ENCODE measurements at places on chromosomes 1 and 21.

- DNase-seq: peak; percentile 52
These were observed 519 bp downstream of the FNBP1L start for GRCh38 chr1:93448292-93448982.

- DNase-seq: no peak
These were observed 149.7 kb downstream of the LYPLAL1 start for GRCh38 chr1:219323426-219323825.

DNA sequence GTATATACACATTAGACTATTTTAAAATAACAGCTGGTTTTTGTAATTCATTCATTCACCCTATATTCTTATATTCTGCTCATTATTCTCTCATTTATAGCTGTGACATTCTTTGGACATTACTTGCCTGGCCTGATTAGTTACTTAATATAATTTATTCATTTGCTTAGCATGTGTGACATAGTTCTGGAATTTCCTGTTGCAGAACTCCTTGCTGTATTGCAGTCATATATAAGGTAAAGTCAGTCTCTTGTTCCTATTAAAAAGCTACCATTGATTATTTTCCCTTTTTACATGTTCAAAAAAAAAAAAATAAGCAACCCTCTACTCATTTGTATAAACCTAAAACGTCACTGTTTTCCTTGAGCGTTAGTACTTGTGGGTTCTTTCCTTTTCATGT, 23.9 kb downstream of the GNAT2 start:
- DNase-seq: no peak

DNA sequence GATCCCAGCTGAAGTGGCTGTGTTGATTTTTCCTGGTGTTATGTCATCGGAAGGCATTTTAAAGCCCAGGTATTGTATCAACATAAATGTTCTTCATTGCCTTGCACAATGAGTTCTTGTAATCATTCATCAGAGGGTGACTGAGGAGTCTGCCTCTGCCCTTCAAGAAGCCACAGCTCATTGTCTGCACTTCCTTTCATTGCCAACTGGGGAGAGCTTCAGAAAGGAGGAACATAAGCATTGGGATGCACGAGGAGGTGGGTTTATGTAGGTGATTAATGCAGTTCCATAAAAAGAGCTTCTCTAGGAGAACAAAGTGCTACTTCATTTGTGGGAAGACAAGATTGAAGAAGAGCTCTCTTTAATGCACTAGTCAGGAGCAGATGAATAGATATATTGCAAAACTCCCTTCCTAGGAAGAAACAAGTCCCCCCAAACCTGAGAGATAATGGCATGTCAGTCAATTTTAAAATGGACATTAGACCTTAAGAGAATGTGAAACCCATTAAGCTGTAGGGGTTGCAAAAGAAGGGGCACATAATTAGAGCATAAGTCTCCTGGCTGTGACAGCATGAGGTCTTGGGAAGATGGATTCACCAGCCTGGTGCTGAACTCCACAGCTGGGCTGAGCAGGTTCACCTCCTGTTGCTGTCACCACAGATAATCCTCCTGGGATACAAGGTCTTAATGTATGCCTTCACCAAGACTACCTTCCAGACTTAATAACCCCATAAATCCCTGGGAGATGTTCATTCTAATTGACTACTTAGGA, 124.6 kb downstream of the BACH1 start:
- DNase-seq: no peak

DNA sequence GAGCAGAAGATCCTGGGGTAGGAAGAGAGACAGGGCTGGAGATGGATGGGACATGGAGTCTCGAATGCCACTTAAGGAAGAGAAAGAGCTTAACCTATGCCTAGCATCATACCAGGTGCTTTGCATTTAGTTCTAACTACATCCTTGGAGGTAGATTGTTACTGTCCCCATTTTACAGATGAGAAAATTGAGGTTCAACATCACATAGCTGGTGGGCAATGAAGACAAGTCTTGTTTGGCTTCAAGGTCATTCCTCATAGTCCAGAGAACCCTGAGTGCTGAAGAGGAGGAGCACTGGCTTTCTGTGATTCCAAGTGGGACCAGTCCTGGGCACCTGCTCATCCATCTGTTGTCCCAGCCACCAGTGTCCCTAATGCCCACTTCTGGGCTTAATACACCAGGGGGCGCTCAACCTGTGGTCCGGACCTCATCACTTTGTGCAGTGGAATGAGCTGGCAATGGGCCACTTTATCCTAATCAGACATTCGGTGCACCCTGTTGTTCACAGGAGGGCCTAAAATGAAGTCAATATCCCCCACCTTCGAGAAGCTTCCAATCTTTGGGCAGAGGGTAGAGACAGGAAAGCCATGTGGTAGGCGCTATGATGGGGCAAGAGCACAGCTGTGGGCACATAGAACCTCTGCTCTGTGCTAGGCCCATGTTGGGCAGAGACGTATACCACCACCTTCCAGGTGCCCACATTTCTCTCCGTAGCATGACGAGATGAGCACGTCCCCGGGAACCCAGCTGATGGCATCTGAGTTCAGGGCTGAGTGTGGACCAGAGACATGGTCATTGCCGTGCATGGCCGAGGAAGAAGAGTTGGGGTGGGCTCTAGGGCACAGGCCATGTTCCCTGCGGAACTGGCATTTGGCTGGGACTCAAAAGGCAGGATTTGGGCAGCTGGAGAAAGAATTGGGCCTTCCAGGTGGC, 9.2 kb downstream of the RPS6KA1 start:
- DNase-seq: peak; percentile 18

DNA sequence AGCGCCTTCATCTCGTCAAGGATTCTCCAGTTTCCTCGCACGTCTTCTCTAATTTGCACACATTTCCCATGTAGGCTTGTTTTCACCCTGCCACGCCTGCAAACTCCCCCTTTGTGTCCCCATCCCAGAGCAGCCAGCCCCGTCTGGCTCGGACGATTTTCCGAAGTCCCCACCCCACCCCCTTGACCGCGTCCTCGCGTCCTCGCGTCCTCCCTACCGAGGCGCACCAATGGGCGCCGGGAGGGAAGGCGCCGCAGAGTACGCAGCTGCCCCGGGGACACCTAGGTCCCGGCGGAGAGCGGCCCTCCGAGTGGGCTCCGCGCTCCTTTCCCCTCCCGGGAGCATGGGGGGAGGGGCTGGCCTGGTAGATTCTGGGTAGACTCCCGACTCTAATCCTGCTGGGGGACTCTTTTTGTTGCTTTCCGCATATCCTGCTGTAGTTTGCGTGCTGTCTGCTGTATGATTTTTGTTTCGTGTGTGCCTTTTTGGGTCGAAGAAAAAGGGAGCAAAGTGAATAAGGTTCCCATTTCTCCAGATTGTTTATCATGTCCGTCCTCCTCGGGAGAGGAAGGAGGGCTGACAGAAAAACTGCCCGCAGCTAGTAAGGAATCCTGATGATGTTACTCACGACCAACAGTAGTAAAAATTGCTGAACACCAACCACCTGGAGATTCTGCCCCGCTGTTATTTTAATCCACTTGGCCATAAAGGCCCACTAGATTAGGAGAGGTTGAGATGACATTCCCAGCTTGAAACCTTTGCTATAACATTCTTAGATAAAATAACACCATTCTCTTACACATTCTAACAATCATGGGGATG, 1.5 kb downstream of the CACHD1 start:
- DNase-seq: peak; percentile 47

GRCh38 chr21:14617871-14618270, 71.8 kb upstream of the SAMSN1 start:
- DNase-seq: no peak

DNA sequence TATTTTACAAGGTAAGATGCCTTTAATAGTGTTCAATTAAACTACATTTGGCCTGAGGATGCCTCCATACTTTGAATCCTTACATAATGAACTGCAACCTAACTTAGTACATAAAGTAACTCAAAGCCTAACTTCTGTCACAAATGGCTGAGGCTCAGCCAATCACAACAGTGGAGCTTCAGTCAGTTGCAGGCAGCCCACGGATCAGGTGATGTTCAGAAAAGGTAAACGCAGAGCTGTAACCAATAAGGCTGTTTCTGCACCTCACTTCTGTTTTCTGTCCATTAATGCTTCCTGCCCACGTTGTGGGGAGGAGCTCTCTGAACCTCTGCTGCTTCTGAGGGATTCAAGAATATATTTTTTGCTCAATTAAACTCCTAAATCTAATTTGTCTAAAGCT, 94.8 kb upstream of the KIAA0040 start:
- no peak for DNase-seq

DNA sequence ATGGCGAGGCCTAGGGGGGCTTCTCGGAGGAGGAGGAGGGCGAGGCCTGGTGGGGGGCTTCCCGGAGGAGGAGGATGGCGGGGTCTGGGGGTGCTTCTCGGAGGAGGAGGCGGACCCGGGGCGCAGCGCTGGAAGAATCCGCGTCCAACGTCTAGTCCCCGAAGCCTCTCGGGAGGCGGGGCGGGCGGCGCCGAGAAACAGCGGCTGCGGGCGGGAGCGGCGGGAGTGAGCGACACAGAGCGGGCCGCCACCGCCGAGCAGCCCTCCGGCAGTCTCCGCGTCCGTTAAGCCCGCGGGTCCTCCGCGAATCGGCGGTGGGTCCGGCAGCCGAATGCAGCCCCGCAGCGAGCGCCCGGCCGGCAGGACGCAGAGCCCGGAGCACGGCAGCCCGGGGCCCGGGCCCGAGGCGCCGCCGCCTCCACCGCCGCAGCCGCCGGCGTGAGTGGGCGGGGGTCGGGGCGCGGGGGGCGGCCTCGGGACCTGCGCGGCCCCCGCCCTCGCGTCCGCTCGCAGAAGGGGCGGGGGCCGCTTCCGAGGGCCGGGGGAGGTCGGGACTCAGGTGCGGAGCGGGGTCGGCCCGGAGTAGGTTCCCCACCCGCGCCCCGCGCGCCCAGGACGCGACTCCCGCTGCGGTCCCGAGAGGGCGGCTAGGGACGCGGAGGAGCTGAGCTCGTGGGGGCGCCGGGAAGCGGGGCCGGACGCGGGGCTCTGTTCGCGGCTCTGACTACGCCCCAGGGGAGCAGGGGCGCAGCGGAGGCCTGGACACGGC, at the start of gene KLHL17:
Gene KLHL17 (plus strand): TSS at position 222 of the 769 bp plus-strand sequence. CDS start 110 bp downstream, at position 332.
- peak; percentile 64 for DNase-seq

DNA sequence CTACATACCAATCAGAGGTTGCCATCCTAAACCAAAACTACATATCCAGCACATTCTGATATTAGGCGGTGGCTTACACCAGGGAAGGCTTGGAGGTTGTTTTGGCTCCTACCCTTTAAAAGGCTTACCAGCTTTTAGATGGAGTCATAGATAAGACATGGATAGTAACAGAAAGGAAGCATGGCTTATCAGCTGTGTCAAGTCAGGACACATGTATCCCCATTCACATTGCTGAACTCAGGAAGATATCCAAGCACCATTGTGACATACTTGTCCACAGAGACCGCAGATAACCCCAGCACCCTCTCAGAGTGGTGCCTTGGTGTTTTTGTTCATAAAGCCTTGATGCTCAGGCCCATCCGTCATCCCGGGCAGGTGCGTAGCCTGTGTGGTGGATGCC, 39.7 kb downstream of the ADARB1 start:
- no peak for DNase-seq

DNA sequence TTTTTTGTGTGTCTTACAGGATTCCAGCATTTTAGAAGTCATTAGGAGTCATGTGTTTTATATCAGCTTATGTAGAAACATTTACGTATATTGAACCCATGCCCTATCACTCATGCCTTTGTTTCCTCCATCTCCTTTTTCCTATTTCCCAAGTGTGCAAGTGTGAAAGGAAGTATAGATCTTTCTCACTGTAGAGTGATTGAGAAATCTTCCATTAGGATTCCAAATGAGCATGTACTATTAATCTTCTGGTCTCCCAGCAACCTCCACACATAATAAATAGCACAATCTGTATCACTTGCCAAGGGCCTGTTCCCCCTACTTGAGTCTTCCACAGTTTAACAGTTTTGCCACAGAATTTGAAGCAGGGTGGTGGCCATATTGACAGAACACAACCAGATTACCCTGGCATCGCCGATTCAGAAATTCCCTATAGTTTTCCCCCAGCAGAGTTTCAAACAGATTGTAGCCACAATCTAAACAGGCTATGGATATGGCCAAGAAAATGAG, 1052.8 kb downstream of the TTLL7 start:
- no peak for DNase-seq

GRCh38 chr1:116166655-116167054, 55.5 kb downstream of the MAB21L3 start:
- no peak for DNase-seq

GRCh38 chr1:185159966-185160365, 3.0 kb downstream of the SWT1 start:
- no peak for DNase-seq

DNA sequence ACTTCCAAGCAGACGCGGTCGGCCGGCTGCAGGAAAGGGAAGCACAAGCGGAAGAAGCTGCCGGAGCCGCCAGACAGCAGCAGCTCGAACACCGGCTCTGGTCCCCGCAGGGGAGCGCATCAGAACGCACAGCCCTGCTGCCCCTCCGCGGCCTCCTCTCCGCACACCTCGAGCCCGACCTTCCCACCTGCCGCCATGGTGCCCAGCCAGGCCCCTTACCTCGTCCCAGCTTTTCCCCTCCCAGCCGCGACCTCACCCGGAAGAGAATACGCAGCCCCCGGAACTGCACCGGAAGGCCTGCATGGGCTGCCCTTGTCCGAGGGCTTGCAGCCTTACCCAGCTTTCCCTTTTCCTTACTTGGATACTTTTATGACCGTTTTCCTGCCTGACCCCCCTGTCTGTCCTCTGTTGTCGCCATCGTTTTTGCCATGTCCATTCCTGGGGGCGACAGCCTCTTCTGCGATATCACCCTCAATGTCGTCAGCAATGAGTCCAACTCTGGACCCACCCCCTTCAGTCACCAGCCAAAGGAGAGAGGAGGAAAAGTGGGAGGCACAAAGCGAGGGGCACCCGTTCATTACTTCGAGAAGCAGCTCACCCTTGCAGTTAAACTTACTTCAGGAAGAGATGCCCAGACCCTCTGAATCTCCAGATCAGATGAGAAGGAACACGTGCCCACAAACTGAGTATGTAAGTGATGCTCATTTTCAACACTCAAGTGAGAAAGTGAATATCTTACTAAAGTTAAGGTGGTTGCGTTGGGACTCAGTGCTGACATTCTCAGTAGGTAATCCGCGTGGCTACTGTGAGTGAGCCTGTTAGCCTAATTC, 25.5 kb downstream of the UTS2 start:
- no peak for DNase-seq

DNA sequence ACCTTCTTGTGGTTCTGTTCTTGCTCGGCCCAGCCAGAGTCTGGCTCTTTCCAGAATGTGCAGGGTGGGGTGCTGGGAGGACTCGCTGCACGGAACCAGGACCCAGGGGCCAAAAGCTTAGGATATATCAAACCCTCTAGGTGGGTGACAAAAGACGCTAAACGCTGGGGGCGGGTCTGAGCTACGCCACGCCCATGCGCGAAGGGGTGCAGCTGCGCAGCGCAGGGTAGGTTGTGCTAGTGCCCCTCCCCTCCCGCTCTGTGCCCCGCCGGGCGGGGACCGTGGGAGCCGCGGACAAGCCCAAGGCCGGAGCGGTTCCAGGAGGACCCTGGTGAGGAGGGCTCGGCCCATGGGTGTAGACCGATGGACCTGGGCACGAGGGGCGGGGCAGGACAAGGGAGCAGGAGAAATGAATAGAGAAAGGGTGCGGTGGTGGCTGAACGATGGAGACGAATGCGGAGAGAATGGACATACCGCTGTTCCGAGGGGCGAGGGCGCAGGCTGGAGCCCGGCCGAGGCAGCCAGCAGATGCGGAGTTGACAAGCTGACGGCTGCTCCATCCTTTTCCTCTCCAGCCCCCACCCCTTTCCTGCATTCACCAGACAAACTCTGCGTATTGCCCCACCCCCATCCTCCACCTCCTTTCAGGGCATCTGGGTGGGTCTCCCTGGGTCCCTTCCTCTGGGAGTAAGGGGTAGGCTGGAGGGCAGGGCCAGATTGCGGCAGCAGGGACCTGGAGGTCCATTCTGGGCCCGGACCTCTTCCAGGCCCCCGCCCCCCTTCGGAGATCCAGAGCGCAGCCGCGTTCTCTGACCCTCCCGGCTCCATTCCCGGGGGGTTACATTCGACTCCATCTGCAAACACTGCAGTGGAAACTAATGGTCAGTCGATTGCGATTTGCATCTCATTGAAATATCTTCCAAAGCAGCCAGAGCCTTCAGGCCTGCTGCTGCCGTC, at the start of gene RUSC1:
Gene RUSC1 (plus strand): TSS at position 234 of the 957 bp plus-strand sequence. CDS start 880 bp downstream, outside the sequence.
- peak; percentile 70 for DNase-seq

All from SK-N-DZ (cell line).